ENCODE measurements at places on chromosomes 7 and 10. TPM values are rescaled to one million over a fixed set of nuclear protein-coding genes. Genes with fewer than 3 reads are reported as not detected.

GIMAP1 gene
- not detected for total RNA-seq

FBXL13 gene
- total RNA-seq: 1.3 TPM

AFAP1L2 gene
- total RNA-seq: 7.3 TPM

IGFBP1 gene
- under 0.01 TPM for total RNA-seq

GPER1 gene
- 2.6 TPM for total RNA-seq

UCMA gene
- not detected for total RNA-seq

GNAT3 gene
- not detected for total RNA-seq

SCRN1 gene
- total RNA-seq: 113 TPM

SLC25A40 gene
- total RNA-seq: 8.4 TPM

CPXM2 gene
- total RNA-seq: not detected

CALML3 gene
- not detected for total RNA-seq

PAPSS2 gene
- 417 TPM for total RNA-seq

OR6B1 gene
- under 0.01 TPM for total RNA-seq

SUGCT gene
- 8.4 TPM for total RNA-seq

ATP6V0A4 gene
- under 0.01 TPM for total RNA-seq

NRCAM gene
- total RNA-seq: 0.97 TPM

SGPL1 gene
- 54.4 TPM for total RNA-seq

ADAM22 gene
- 1.3 TPM for total RNA-seq

ADK gene
- 57.9 TPM for total RNA-seq

NUTM2E gene
- total RNA-seq: under 0.01 TPM

KIAA1549 gene
- 2.6 TPM for total RNA-seq

FOXP2 gene
- 0.86 TPM for total RNA-seq

TMEM229A gene
- total RNA-seq: not detected

C7orf33 gene
- total RNA-seq: not detected

TRA2A gene
- total RNA-seq: 45.8 TPM

RSPH10B2 gene
- 0.43 TPM for total RNA-seq

Data from fibroblast of villous mesenchyme (primary cell).